ENCODE measurements at places on chromosomes 4 and X. TPM values are rescaled to one million over a fixed set of nuclear protein-coding genes. Genes with fewer than 3 reads are reported as not detected.

GRCh38 chrX:94329182-94329581, 655.2 kb downstream of the FAM133A start:
- no peak for DNase-seq

DNA sequence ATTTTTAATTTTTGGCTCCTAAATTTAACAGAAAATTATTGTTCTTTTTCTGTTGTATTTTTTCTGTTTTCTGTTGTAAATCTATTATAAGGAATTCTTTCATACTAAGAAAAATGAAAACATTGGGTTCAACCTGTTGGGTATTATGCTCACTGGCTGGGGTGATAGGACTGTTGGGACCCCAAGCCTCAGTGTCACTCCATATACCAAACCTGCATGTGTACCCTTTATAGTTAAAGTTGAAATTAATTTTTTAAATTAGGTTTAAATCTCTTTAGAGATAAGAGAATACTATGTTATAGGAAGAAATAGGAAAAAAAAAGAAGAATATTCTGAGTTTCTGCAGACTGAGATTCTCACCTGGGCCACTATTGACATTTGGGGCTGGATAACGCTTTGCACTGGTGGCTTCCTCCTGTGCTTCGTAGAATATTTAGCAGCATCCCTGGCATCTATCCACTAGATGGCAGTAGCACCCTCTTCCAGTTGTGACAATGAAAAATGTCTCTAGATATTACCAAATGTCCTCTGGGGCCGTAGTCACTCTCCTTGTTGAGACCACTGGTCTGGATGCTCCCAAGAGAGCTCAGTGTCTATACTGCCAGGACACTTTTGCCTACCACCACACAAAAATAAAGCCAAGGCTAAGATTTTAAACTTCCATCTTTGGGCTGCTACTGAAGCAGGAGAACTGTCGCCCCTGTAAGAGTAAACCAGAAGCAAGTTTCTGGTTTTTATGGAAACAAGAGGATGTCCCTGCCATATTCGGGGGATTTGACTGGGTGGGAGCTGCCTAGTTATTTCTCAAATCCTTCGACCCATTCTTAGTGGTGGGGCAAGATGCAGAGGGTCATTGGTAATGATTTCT, 22.4 kb upstream of the CLTRN start:
- no peak for DNase-seq

DNA sequence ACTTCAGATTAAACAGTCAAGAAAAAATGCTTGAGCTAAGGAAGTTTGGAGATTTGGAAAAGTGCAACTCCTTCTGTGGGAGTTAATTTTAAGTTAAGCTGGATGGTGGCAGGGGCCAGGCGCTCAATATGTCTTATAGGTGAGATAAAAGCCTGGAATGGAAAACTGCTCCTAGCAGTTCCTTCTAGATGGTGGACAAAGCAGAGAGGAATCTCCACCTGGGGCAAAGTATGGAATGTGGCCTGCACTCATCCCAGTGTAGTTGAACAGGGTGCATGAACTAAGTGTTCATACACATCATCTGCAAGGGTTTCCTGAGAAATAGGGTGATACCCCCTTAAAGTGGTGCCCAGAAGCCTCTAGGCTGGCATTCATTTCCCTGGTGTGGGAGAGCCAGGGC, 227.1 kb downstream of the FGF13 start:
- no peak for DNase-seq

DNA sequence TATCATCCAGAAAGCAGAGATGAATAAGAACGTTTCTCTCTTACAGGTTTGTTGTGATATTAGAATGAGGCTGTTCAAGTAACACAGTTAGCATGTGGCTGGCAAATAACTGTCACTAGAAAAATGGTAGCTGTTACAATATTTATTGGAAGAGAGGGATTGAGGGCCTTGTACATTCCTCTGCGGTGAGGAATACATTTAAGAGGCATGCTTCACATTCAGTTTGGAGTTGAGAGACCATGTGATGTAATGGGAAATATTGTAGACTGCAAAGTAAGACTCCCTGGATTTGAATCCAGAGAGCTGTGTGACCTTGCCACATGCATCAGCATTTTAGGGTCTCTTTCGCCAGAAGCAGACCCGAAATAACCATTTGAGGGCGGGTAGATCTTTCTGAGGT, 104.8 kb upstream of the KIT start:
- DNase-seq = no peak

GRCh38 chrX:154712781-154713740, 37.8 kb downstream of the GAB3 start:
- no peak for DNase-seq

GRCh38 chr4:187019896-187020295, 296.2 kb upstream of the FAT1 start:
- no peak for DNase-seq

- DNase-seq = no peak
Measured at GRCh38 chr4:70402762-70403161, 5.0 kb downstream of the OPRPN start.

- DNase-seq = no peak
Measured at GRCh38 chr4:65880594-65880993, 210.3 kb upstream of the EPHA5 start.

- DNase-seq = no peak
Measured at GRCh38 chr4:78691971-78692821, 84.0 kb upstream of the BMP2K start.

GRCh38 chr4:112144546-112145325, 518 bp upstream of the FAM241A start:
- DNase-seq = no peak

- DNase-seq = peak; percentile 21
Measured at GRCh38 chr4:159042097-159042605, 60.7 kb upstream of the RAPGEF2 start.

DNA sequence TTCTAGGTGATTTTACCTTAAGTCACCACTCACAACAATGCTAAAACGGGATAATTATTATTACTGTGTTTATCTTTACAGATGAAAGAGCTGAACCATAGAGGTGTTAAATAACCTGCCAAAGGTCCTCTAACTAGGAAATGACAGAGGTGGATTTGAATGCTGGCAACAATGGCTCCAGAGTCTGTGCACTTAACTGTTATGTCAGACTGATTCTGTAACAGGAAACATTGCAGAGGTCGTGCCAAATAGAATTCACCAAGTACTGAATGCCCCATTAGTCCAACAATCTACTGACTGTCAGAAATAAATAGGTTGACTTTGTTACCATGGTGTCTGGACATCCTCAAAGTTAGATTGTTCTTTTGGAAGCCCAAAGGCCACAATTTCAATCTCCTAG, 20.9 kb upstream of the USP27X start:
- DNase-seq = no peak

GRCh38 chr4:94011190-94011589, 182.6 kb downstream of the ATOH1 start:
- DNase-seq = no peak

GRCh38 chrX:46597208-46597607, 23.6 kb downstream of the CHST7 start:
- no peak for DNase-seq

Gene RBMX2
- total RNA-seq = 14.6 TPM

Gene IRF2
- total RNA-seq = 39.3 TPM
